ENCODE measurements at places on chromosomes 3 and 15. TPM values are rescaled to one million over a fixed set of nuclear protein-coding genes. Genes with fewer than 3 reads are reported as not detected.

GRCh38 chr3:136617198-136617597 is 135.0 kb downstream of the STAG1 start:
- H3K36me3 ChIP-seq: peaks cover 27% of the 10 kb centered on the region
- no peak for DNase-seq
- no peak overlapping the region for H3K4me3 ChIP-seq
- no peak overlapping the region for H3K27ac ChIP-seq

GRCh38 chr15:23629234-23629805 is 18.3 kb downstream of the MAGEL2 start:
- no peaks in the 10 kb centered on the region for H3K4me1 ChIP-seq
- H3K36me3 ChIP-seq: no peaks in the 10 kb centered on the region
- no peak overlapping the region for H3K4me3 ChIP-seq
- H3K27ac ChIP-seq: no peak overlapping the region
- DNase-seq: no peak

Gene CSTA
- total RNA-seq: not detected

DNA sequence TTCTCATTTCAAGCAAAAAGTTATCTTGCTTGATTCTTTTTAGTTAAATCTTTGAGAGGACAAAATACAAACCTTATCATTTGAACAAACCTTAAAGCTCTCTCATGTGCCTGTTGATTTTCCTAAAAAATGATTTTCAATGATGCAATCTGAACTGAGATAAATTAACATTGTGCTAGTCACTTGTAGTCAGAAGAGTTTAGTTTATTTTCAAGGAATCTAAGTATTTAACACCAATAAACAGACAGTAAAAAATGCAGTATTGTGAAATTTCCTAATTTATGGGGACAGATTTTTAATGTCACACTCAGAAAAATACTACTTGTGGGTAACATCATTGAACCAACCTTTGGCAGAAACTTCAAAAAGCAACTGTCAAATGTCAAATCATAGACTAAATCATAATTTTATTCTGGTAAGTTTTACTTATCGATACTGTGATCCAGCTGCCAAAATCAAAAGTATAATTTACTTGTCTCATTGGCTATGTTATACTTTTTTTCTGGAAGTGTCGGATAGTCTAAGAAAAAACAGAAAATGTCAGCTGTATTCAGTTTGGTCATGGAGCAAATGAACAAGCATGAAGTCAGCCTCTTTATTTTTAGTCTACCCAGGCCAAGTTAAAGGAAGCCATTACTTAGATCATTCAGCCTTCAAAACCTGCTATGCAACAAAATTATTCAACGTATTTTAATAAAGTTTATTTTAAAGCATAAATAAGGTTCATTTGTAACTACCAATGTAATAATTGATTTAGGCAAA is 52.4 kb upstream of the FNDC3B start:
- no peak overlapping the region for H3K4me3 ChIP-seq
- H3K27me3 ChIP-seq: peaks cover 4% of the 10 kb centered on the region

- H3K27ac ChIP-seq: no peak overlapping the region
- no peak for DNase-seq
- H3K36me3 ChIP-seq: no peaks in the 10 kb centered on the region
- no peaks in the 10 kb centered on the region for H3K4me1 ChIP-seq
These were observed 269.0 kb downstream of the ZNF621 start for GRCh38 chr3:40793730-40794129.

GRCh38 chr3:126356373-126357264 is 589 bp downstream of the KLF15 start:
- H3K4me3 ChIP-seq: peak overlapping the region; percentile 82
- H3K36me3 ChIP-seq: no peaks in the 10 kb centered on the region
- peaks cover 47% of the 10 kb centered on the region for H3K27me3 ChIP-seq
- no peak overlapping the region for H3K27ac ChIP-seq
- no peak for DNase-seq

Gene CHRD
- total RNA-seq: not detected

DNA sequence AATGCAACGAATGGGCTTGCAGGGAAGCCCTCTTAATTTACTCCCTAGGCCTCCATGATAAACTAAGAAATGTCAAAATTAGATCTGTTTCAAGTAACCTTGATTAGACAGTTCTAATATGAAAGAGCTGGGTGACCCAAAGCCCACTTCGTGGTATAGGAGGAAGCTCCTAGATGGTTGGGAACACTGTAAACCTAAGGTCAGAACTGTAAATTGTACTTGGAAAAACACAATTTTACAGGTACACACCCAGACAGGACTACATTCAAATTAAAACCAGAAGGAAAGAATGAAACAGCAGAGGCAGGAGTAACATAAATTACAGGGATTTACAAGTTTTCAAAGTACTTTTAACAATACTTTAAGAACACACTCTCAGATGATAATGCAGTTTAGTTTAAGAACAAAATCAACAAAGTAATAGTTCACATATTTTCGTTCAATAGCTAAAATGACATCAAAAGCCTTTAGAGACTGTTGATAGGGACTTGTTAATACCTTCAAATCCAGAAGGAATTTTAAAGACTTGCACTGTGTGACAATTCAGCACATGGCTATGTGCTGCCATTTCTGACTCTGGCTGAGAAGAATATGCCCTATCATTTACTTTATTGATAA is 18.4 kb downstream of the ISL2 start:
- peaks cover 9% of the 10 kb centered on the region for H3K36me3 ChIP-seq
- no peak overlapping the region for H3K27ac ChIP-seq
- peaks cover 3% of the 10 kb centered on the region for H3K4me1 ChIP-seq
- H3K27me3 ChIP-seq: no peaks in the 10 kb centered on the region

Data from activated naive CD8-positive, alpha-beta T cell treated with anti-CD3 and anti-CD28 coated beads for 36 hours (primary cell).